CD4-positive, CD25-positive, alpha-beta regulatory T cell (primary cell): ENCODE measurements at places on chromosomes 11 and 22. TPM values are rescaled to one million over a fixed set of nuclear protein-coding genes. Genes with fewer than 3 reads are reported as not detected.

- no peak for DNase-seq
Measured at GRCh38 chr11:75262436-75262835, 21.9 kb downstream of the TPBGL start.

The CCDC188 gene
- total RNA-seq = 0.44 TPM

DNA sequence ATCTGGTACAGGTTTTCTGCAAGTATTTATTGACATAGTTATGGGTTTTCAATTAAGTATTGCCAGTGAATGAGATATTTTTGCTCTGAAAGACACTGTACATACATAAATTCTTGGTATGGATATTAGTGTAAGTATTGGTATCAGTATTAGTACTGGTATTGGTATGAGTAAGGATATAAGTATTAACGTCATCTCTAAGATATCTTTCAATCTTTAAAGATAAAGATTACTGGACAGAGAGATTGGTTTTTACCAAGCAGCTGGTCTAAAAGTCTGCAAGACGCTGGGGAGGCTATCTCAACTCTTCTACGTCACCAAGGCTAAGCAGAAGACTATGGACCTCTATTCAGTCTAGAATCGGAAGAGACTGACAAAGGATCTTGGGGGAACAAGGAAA, 234.5 kb downstream of the NXPE2 start:
- no peak for DNase-seq

- no peak for DNase-seq
Measured at GRCh38 chr11:38252620-38253019, 1654.6 kb upstream of the RAG2 start.

- DNase-seq = no peak
Measured at GRCh38 chr22:32024796-32025195, 18.3 kb upstream of the SLC5A1 start.

DNA sequence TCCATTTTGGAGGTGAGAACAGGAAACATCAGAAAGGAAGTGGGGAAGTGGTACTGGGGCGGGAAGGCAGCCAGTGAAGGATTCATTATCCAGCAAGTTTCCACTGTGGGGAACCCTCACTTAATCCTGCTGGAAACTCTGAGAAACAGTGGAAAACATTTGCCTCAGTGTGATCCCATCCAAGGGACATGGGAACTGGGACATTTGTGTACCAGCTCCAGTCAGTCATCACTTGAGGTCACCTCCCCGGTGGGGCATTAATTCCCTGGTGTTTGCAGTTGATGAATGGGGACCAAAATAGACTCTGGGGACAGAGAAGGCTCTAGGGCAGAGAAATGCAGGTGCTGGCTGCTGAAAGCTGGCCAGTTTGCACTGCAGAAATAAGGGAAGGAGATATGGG, 599.9 kb downstream of the BUD13 start:
- DNase-seq = no peak

The PAX6 gene
- not detected for total RNA-seq

DNA sequence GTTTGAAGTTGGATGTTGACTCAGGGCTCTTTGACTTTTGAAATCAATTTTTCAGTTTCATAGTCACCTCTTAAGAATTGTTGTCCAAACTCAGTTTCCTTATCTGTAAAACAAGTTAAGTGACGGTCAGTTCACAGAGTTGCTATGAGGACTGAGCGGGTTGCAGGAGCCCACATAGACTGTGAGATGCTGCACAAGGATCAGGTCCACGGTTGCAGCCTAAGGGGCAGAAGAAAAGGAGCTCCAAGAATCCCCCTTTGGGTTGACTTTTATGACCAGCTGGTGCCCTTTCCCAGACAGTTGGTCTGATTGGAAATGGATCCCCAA, 55.5 kb upstream of the TIMP3 start:
- DNase-seq = no peak

- no peak for DNase-seq
Measured at GRCh38 chr22:43218786-43219185, 31.9 kb upstream of the TTLL12 start.

The DEUP1 gene
- not detected for total RNA-seq

- no peak for DNase-seq
Measured at GRCh38 chr11:131910523-131911387, 540.3 kb downstream of the NTM start.

The TEX12 gene
- 0.67 TPM for total RNA-seq

DNA sequence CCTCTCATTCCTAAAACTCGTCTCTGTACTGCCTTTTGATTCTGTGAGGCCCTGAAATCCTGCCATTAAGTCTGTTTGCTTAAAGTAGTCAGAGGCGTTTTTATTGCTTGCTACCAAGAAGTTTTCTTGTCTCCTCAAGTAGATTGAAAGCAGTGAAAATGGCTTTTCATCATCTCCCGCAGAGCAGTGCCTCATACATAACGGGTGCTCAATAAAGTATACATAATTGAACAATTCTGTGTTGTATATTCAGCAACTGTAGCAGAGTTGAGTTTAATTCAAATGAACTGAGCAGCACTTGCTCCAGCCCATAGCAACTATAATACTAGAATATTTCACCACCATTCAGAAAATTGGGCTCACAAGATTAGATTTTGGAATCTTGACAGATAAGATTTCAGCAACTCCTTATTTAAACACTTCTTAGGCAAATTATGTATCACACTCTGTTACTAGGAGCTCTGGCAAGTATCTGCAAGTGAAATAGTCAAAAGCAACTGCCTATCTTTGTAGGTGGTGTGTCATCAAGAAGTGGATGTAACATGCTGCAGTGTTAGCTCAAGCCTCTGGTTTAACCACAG, 20.0 kb downstream of the FIBIN start:
- DNase-seq = no peak

GRCh38 chr11:72975778-72976521, 161.7 kb downstream of the ATG16L2 start:
- no peak for DNase-seq

- DNase-seq = no peak
Measured at GRCh38 chr11:64736654-64737053, 7.3 kb downstream of the RASGRP2 start.

GRCh38 chr11:20022363-20023081, 137.8 kb downstream of the DBX1 start:
- no peak for DNase-seq

DNA sequence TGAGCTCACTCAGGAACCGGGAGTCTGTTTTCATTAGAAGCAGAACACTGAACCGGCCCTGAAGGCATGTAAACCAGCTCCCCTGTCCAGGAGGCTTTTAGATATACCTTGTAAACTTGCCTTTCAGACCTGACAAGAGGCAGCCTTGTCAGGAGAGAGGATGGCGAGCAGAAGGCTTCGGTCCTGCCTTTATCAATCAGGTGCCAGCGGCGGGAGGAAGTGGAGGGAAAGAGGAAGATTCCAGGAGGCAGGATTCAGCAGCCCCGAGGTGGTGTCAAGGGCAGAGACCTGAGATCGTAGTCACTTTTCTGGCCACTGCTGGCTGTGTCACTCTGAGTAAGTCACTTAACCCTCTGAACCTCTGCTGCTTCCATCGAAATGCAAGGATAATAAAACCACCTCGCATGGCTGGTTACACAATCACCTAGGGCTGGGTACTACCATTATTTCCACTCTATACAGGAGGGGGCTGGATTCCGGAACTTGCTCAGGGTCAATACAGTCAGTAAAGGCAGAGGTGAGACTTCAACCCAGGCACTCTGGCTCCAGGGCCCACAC, 181.0 kb downstream of the CHST1 start:
- DNase-seq = no peak

The MS4A14 gene
- not detected for total RNA-seq

The MGAT3 gene
- total RNA-seq = 0.12 TPM

DNA sequence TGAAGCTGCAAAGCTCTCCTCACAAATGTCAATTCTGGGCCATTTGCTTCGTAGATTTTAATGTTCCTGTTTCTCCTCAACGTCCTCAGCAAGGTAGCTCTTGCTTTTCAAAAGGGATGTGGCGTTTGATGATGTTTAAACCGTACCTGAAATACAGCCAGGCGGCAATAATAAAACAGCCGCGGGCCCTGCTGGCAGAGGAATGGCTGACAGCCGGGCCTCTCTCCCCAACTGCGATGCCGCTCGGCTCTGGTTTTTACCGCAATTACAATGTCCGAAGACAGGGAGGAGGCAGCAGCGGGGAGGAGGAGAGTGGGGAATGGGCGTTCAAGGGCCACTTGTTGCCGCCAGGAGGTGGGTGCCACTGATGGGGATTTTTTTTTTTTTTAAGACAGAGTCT, 27.5 kb downstream of the MACROD1 start:
- DNase-seq = no peak

The NR1H3 gene
- 5.7 TPM for total RNA-seq

The RTN4RL2 gene
- not detected for total RNA-seq

The RBM4 gene
- total RNA-seq = 201 TPM

The CLMP gene
- total RNA-seq = 0.20 TPM

The WEE1 gene
- 41.1 TPM for total RNA-seq

- no peak for DNase-seq
Measured at GRCh38 chr11:68377389-68377795, 65.0 kb downstream of the LRP5 start.

DNA sequence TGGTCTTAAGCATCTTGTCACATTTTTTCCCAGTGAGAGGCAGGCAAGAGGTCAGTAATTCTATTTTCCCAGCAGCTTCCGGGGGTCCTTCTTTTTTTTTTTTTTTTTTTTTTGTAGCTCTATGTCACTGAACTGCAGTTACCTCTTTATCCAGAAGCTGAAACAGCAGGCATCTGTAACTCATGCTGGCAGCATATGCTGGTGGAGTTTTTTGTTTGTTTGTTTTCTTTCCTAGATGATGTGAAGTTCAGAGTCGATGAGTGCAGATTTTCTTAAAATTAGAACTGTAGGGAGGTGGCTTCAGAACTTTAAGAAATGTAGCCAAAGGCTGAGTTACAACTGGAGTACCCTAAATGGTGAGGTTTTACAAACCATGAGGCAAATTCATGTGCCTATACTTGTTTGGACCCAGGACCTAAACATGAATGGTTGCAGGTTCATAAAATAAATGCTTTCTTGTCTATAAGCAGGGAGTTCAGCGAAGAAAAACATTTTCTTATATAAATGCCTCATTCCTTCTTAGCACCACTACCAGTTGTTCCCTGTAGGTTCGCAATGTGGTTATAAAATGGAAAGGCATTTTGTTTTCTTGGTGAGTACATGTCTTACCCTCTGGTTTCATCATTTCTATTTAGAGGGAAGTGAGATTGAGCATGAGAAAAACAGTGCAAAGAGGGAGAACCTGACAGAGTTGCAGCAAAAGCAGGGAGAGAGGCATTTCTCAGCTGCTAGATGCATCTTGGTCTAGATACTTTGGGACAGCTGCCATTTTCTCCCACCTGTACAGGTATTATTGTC, 84.0 kb downstream of the TRIM44 start:
- DNase-seq = no peak

- DNase-seq = no peak
Measured at GRCh38 chr11:69949327-69949726, 128.8 kb upstream of the ANO1 start.

The CDON gene
- total RNA-seq = 2.1 TPM

The NELL1 gene
- not detected for total RNA-seq

DNA sequence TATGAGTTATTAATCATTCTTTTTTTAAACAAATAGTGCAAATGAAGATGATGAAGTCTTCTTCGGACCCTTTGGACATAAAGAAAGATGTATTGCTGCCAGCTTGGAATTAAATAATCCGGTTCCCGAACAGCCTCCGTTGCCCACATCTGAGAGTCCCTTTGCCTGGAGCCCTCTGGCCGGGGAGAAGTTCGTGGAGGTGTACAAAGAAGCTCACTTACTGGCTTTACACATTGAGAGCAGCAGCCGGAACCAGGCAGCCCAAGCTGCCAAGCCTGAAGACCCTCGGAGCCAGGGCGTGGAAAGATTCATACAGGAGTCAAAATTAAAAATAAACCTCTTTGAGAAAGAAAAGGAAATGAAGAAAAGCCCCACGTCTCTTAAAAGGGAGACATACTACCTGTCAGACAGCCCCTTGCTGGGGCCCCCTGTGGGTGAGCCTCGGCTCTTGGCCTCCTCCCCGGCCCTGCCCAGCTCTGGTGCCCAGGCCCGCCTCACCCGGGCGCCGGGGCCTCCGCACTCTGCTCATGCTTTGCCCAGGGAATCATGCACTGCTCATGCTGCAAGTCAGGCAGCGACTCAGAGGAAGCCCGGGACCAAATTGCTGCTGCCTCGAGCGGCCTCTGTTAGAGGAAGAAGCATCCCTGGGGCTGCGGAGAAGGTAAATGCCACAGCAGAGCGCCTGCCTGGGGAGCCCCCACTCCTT, 11.8 kb downstream of the GTSE1 start:
- DNase-seq = no peak

The CHADL gene
- total RNA-seq = 1.2 TPM

The TH gene
- not detected for total RNA-seq

The ACTN3 gene
- total RNA-seq = not detected

DNA sequence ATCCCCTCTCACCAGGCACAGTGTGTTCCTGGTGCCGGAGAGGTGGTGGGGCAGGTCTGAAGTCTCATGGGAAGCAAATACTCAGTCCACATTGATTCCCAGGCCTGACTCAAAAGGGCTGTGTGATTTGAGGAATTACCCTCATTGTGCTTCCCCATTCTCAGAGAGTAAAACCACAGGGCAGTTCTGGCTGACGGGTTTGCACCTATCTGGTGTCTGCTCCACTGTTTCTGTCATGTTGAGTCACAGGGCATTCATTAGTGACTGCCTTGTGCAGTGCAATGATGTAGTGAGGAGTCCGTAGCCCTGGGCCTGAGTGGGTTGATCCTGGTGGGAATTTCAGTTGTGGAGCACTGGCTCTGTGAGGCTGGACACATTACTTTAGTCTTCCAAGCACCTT, 85.2 kb upstream of the ARHGAP20 start:
- DNase-seq = no peak

- no peak for DNase-seq
Measured at GRCh38 chr22:43838571-43839307, 23.6 kb downstream of the SULT4A1 start.

GRCh38 chr11:122229481-122230384, 113.7 kb upstream of the BLID start:
- DNase-seq = no peak

The IL17REL gene
- total RNA-seq = 0.57 TPM

The CATSPERZ gene
- not detected for total RNA-seq

The PATE2 gene
- not detected for total RNA-seq

DNA sequence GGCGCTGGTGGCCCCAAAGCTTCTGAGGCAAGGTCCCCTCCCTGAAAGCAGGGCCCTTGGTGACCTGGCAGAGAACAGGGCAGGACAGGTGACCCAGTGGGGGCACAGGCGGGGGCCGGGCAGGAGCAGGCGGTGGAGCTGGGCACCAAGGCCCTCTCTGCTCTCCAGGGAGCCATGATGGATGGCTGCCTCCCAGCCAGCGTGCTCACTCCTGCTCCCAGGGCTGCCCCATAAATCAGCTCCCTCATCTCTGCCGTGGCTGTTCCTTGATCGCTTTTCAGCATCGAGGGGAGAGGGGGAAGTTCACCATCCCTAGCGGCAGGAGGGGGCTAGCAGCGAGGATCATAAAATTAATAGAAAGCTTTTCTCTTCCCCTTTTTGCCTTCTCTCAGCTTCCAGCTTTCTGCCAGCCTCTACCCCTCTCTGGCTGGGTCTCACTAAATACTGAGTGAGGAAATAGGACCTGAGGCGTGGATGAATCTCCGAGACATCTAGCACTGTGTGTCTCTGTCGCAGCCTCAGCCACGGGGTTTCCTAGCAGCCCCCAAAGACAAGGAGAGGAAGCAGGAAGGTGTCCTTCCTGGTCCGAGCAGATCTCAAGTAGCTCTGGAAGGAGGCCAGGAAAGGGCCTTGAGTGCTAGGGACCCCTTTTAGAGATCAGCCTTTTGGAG, 22.2 kb upstream of the ELFN2 start:
- no peak for DNase-seq

The ROM1 gene
- total RNA-seq = 1.9 TPM

- DNase-seq = no peak
Measured at GRCh38 chr11:73262851-73263495, 9.2 kb upstream of the P2RY6 start.

The MAPK8IP2 gene
- total RNA-seq = 0.30 TPM
